ENCODE measurements at places on chromosomes 11 and 22. TPM values are rescaled to one million over a fixed set of nuclear protein-coding genes. Genes with fewer than 3 reads are reported as not detected.
A peak's percentile ranks its signal among the peaks of the same experiment; 100 is the strongest.

GRCh38 chr22:29757096-29757495, 9.7 kb downstream of the ZMAT5 start:
- no peak for DNase-seq
- H3K36me3 ChIP-seq = no peaks in the 10 kb centered on the region
- H3K27ac ChIP-seq = no peak overlapping the region
- no peaks in the 10 kb centered on the region for H3K27me3 ChIP-seq
- no peaks in the 10 kb centered on the region for H3K4me1 ChIP-seq

- no peaks in the 10 kb centered on the region for H3K27me3 ChIP-seq
- H3K36me3 ChIP-seq = no peaks in the 10 kb centered on the region
- H3K4me3 ChIP-seq = no peak overlapping the region
- no peak for DNase-seq
- H3K4me1 ChIP-seq = no peaks in the 10 kb centered on the region
Measured at GRCh38 chr11:33898957-33899356, 7.1 kb upstream of the LMO2 start.

DNA sequence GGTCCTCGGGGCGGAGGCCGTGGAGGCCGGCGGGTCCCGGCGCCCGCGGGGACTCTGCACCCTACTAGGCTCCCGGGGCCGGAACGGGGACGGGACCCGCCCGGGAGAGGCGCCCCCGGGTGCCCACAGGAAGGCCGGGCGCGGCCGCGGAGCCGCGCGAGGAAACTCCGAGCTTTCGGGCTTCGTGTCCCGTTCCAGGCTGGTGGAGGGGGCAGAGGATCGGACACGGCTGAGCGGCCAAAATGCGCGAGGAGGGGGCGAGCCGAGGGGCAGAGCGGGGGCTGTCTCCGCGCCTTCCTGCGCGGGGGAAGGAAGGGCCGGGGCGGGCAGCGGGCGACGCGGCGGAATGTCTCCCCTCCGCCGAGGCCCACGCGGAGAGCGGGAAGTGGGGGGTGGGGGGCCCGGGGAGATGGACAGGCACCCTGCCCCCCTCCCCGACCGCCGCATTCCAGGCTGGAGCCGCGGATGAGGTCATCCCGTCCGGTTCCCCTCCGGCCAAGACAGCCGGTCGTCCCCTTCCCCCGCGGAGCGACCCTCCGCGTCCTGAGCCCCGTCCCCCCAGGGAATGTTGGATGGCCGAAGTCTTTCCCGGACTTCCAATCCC, 430 bp downstream of the CDC42EP1 start:
- peak overlapping the region; percentile 85 for H3K4me3 ChIP-seq
- H3K4me1 ChIP-seq = peaks cover 31% of the 10 kb centered on the region
- peaks cover 16% of the 10 kb centered on the region for H3K36me3 ChIP-seq
- peak; percentile 75 for DNase-seq
- no peaks in the 10 kb centered on the region for H3K27me3 ChIP-seq

DNA sequence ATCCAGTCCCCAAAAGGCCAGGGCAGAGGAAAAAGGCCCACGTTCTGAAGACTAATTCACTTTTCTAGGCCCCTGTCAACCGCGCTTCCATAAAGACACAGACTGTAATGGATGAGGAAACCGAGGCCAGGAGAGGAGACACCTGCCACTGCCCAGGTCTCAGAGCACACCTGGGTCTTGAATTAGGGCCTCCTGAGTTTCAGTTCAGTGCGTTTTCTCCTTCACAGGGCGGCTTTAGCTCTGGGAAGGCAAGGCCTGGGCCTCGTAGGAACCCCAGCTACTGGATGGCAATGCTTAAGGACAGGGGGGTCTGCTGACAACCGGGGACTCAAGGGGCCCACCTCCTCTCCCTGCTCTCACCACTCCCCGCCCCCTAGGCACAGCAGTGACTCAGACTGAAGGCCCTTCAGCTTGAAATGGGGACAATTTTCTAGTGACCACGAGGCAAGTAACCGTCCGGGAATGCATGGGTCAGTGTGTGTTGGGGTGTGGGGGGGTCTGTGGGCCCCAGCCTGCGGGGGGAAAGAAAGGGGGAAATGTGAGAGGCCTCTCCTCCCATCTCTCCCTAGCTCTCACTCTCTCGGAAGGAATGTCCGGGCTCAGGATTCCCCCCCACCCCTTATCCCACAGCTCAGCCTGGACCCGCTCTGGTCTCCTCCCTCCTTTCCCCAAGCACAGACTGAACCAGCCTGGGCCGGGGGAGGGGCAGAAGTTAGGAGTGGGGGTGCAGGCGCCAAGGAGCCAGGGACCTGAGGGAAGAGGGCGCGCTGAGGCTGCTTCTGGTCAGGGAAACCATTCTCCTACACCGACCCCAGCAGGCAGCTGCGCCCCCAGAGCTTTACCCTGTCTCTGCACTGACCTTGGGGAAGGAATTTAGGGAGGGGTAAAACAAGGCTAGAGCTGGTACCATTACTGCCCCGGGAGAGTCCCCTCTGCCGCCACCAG, 17.2 kb downstream of the CREB3L1 start:
- no peaks in the 10 kb centered on the region for H3K27me3 ChIP-seq
- peak overlapping the region; percentile 68 for H3K4me3 ChIP-seq
- peak; percentile 92 for DNase-seq
- peaks cover 35% of the 10 kb centered on the region for H3K4me1 ChIP-seq
- H3K27ac ChIP-seq = peak overlapping the region; percentile 54
- no peaks in the 10 kb centered on the region for H3K36me3 ChIP-seq

DNA sequence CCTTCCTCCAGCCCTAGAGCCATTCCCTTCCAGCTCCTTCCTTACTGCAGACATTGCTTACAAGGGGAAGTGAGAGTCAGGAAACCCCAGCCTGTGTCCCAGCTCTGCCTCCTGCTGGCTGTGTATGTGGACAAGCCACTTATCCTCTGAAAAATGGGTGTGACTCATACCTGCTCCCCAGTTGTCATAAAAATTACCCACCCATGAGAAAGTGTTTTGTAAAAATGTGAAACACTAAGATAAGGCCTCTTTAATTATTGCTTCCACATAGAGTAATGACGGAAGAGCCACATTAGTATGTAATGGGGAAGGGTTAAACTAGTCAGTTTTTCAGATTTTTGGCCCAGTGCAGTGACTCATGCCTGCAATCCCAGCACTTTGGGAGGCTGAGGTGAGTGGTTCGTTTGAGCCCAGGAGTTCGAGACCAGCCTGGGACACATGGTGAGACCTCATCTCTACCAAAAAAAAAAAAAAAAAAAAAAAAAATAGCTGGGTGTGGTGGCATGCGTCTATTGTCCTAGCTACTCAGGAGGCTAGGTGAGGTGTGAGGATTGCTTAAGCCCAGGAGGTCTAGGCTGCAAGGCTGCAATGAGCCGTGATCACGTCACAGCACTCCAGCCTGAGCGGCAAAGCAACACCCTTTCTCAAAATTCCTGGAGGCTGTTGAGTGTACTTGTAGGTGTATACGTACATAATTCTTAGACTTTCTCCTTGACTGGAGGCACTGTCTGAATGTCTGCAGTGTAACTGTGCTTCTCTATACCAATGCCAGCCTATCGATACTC, 84.9 kb downstream of the CTTN start:
- H3K36me3 ChIP-seq = no peaks in the 10 kb centered on the region
- H3K4me3 ChIP-seq = no peak overlapping the region
- no peak overlapping the region for H3K27ac ChIP-seq
- peak; percentile 71 for DNase-seq

DNA sequence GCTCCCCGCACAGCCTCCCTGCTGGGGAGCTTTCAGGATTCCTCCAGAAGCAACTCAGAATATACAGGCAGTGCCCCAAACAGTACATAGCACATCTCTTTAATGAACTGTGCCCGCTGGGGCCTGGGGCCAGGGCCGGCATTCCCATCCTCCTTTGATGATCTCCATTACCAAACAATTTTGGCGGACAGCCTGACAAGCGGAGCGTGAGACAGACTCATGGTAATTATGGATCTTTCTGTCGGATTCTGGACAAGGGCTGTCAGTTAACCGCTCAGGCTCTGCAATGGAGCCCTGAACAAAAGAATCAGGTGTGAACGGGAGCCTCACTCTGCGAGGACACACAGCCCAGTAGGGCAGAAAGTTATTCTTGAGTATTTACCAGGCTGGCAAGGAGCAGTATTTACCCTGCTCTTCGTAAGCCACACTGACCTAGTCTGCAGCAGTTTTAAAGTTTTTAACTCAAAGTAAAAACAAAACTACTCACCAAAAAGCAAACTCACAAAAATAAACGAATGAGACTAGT, 174.0 kb downstream of the TBC1D22A start:
- H3K4me3 ChIP-seq = no peak overlapping the region
- DNase-seq = no peak
- peaks cover 8% of the 10 kb centered on the region for H3K36me3 ChIP-seq
- H3K4me1 ChIP-seq = no peaks in the 10 kb centered on the region
- no peak overlapping the region for H3K27ac ChIP-seq
- no peaks in the 10 kb centered on the region for H3K27me3 ChIP-seq

- H3K4me1 ChIP-seq = no peaks in the 10 kb centered on the region
- H3K4me3 ChIP-seq = no peak overlapping the region
- H3K36me3 ChIP-seq = no peaks in the 10 kb centered on the region
Measured at GRCh38 chr11:64516226-64516625, 74.8 kb upstream of the SLC22A12 start.

DNA sequence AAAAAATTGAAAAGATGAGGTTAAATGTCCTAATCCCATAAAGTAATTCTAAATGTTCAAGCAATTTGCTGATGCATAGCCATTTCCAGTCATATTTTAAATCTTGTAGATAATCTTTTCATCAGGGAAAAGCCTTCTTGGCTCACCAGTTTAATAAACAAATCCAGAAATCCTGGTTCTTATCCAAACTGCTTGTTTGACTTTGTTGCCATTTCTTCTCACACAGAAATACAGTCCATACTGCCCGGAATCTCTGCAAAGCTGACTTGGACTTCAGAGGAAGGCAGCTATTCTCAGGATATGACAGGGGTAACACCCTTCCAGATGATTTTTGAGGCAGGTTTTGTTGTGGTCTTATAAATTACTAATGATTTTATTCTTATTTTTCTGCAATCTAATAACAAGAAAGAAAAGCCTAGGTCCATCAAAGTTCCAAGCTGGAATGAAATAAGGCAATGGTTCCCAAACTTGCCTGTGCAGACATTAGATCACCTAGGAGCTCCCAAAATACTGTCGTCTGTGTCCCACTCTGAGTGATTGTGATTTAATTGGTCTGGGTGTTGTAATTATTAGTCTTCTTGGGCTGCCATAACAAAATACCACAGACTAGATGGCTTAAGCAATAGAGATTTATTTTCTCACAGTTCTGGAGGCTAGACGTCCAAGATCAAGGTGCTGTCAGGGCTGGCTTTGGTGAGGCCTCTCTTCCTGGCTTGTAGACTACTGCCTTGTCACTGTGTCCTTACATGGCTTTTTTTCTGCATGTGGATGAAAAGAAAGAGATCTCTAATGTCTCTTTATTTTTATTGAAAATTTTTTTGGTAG, 55.1 kb upstream of the RCE1 start:
- DNase-seq = no peak
- H3K27ac ChIP-seq = no peak overlapping the region
- no peak overlapping the region for H3K4me3 ChIP-seq
- H3K36me3 ChIP-seq = peaks cover 3% of the 10 kb centered on the region

DNA sequence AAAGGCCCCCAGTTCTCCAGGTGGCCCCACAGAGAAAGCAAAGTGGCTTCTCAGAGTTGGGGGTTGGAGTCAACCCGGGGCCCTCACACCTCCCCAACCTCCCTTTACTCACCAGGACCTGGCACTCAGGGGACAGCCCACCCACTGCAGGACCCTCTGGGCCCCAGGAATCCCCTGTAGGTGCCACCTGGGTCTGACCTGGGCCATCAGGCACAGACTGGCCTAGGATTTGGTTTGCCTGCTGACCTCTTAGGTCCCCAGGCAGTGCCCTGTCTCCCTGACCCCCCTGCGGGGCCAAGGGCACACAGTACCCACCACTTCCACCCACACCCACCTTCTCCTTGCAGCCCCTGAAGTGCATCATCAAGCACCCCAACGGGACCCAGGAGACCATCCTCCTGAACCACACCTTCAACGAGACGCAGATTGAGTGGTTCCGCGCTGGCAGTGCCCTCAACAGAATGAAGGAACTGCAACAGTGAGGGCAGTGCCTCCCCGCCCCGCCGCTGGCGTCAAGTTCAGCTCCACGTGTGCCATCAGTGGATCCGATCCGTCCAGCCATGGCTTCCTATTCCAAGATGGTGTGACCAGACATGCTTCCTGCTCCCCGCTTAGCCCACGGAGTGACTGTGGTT, 16.0 kb downstream of the POLR3H start:
- no peaks in the 10 kb centered on the region for H3K27me3 ChIP-seq
- no peak for DNase-seq
- peaks cover 2% of the 10 kb centered on the region for H3K4me1 ChIP-seq
- H3K4me3 ChIP-seq = no peak overlapping the region

- DNase-seq = no peak
- H3K27ac ChIP-seq = no peak overlapping the region
- no peaks in the 10 kb centered on the region for H3K4me1 ChIP-seq
- H3K36me3 ChIP-seq = peaks cover 29% of the 10 kb centered on the region
- no peaks in the 10 kb centered on the region for H3K27me3 ChIP-seq
Measured at GRCh38 chr11:45855308-45855707, 8.0 kb downstream of the CRY2 start.

DNA sequence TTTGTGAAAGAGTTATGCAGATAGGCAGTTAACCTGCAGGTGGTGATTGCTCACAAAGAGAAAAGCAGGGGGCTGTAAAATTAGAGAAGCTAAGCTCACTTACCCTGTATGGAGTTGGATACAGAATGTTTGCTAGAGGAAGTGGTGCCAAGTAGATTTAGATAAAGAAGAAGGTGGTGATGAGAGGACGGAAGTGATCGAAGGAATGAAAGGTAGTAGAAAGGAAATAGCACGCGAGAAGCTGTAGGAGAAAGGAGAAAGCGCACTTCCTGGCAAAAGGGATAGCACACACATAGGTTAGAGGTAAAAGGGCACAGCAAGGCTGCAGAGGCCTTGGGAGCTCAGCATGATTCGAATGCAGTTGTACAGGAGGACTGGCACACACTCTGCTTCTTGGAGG, 87.3 kb upstream of the CTSC start:
- no peaks in the 10 kb centered on the region for H3K4me1 ChIP-seq
- H3K27me3 ChIP-seq = peaks cover 7% of the 10 kb centered on the region
- no peak overlapping the region for H3K4me3 ChIP-seq
- no peaks in the 10 kb centered on the region for H3K36me3 ChIP-seq

- H3K4me1 ChIP-seq = no peaks in the 10 kb centered on the region
- no peak overlapping the region for H3K4me3 ChIP-seq
- no peak for DNase-seq
- H3K27me3 ChIP-seq = no peaks in the 10 kb centered on the region
- peaks cover 16% of the 10 kb centered on the region for H3K36me3 ChIP-seq
Measured at GRCh38 chr11:92855607-92856405, 113.6 kb upstream of the MTNR1B start.

- H3K4me3 ChIP-seq = no peak overlapping the region
- no peaks in the 10 kb centered on the region for H3K27me3 ChIP-seq
- no peaks in the 10 kb centered on the region for H3K4me1 ChIP-seq
- no peak for DNase-seq
Measured at GRCh38 chr11:105719073-105719822, 109.4 kb downstream of the GRIA4 start.

Gene MUC6
- 0.20 TPM for total RNA-seq

Gene B3GAT1
- 29.5 TPM for total RNA-seq

Gene RCOR2
- total RNA-seq = 45.0 TPM

Gene SERPING1
- total RNA-seq = 67.8 TPM

Gene SIK3
- total RNA-seq = 37.2 TPM

Gene CARD18
- not detected for total RNA-seq

Gene P2RY6
- 0.31 TPM for total RNA-seq

Gene KCNJ1
- total RNA-seq = not detected

Gene MYBPC3
- total RNA-seq = 0.13 TPM

Gene FAM111A
- 11.4 TPM for total RNA-seq

Gene FREY1
- total RNA-seq = not detected

Measured in endodermal cell (in vitro differentiated cells).